ENCODE measurements at places on chromosomes 1 and 21.

- DNase-seq: no peak
Observed at GRCh38 chr1:11046270-11046566, 821 bp downstream of the MASP2 start.

DNA sequence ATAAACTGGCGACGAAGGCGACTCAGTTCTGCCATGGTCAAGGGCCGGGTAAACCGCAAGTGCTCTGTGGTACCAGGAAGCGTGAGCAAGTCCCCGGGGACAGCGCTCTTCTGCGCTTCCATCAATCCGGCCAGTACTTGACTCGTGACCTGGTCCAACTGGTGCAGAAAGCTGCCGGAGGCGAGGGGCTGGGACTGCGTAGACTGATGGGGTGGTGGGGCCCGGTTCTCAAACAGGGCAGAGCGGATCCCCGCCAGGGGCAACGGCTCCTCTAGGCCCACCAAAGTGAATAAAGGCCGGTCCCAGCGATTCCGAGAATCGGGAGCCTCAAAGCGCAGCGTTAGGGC is 852 bp downstream of the KTI12 start:
- no peak for DNase-seq

DNA sequence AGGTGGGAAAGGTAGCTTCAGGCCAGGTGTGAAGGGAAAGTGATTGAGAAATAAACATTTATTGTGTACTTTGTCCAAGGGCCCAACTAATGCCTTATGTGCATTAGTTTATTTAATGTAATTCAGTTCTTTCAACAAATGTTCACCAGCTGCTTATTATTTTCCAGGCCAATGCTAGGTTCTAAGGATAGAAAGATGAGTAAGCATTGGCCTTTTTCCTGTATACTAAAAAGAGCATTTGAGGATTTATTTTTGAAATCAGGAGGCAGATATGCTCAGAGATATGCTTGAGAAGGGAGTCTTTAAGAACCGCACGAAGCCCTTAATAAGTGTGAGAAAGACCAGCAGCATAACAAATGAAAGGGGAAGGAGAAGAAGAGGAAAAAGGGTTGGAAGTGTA is 32.0 kb downstream of the CLCA1 start:
- DNase-seq: no peak

DNA sequence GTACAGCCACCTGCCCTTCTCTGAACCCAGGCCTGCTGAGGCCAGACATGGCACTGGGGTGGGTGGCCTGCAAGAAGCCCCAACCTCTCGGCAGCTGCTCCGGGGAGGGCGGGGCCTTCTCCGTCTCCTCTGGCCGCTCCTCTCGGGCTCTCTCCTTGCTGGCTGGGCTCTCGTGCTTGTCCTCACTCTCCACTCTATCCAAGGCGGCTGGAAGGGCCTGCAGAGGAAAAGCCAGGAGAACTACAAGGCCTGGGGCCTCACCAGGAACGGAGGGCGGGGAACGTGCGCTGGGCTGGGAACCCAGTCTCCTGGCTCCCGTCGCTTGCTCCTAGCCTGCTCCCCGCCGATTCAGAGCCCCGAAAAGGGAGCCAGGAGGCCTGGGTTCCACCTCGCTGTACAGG is 59.1 kb downstream of the CHD5 start:
- no peak for DNase-seq

DNA sequence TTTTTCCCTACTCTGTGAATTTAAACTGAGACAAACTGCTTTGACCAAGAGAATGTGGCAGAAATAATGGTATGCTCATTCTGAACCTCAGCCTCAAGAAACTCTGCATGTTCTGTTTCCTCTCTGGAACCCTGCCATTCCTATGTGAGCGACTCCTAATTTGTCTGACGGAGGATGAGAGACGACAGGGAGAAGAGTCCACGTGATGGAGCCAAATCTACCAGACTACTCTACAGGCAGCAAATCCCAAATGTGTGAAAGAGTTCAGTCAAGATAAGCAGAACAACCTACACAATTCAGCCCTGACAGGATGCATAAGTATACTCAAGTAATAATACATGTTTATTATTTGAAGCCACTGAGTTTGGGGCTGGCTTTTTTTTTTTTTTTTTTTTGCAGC is 153.5 kb downstream of the DPYD start:
- no peak for DNase-seq

GRCh38 chr21:35525443-35525842 is 476.3 kb upstream of the RUNX1 start:
- no peak for DNase-seq

DNA sequence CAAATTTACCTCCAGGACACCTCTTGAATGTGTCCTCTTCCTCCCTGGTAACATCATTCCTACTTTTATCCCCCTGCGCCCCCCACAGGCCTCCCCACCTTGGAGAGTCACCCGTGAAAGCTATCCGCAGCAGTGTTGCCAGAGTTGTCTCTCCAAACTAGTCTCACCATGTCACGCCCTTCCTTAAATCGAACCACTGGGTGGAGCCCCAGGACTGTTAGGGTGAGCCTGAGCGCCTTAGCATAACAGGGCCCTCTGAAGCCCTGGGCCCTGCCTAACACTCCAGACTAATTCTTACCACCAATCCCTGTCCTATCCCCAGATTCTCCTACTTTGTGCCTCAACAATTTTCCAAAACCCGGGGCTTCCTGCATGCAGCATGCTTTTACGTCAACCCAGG is 35.0 kb downstream of the HSD3B2 start:
- no peak for DNase-seq

DNA sequence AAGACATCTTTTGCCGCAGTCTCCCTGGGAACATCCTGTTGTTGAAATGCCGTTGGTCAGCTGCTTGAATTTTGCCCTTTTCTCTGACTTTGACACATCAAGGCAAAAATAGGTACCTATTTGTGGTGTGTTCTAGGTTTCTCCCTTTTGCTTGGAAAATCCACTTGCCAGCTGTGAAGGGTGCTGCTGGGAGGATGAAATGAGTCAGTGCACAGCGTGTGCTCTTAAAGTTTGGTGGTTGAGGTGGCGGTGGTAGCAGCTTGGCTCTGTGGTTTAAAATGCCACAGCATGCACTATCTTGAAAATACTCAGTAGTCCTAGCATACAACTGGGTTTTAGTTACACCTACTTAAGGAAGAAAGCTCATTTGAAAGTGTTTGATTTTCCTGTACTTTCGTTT is 183.8 kb downstream of the DHRS3 start:
- DNase-seq: peak; percentile 45

- DNase-seq: no peak
Observed at GRCh38 chr1:156660752-156661112, 16.5 kb downstream of the NES start.

- DNase-seq: no peak
Observed at GRCh38 chr1:23895082-23895481, 18.1 kb downstream of the CNR2 start.

DNA sequence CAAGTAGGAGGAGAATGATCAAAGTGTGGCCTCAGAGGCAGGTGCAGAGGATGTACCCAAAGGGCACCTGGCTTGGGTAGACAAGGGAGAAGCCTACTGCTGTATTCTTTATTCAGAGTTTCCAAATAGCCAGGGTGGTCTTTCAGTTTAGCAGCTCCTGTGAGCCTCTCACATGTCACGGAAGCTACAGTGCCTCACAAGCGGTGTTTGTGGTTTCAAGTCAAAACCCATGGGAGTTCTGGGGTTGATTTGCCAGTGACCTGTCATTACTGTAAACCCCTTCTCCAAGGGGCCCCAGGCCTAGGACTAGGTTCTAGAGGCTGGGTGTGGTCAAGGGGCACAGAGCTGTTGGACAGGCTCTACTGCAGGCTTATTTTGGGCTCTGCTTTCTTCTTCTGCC is 10.2 kb upstream of the IL10 start:
- no peak for DNase-seq

- DNase-seq: no peak
Observed at GRCh38 chr1:107432108-107432507, 291.3 kb downstream of the NTNG1 start.

GRCh38 chr1:154466921-154467417 is 35.0 kb upstream of the TDRD10 start:
- no peak for DNase-seq

GRCh38 chr1:178664278-178664677 is 60.8 kb upstream of the RALGPS2 start:
- DNase-seq: no peak

DNA sequence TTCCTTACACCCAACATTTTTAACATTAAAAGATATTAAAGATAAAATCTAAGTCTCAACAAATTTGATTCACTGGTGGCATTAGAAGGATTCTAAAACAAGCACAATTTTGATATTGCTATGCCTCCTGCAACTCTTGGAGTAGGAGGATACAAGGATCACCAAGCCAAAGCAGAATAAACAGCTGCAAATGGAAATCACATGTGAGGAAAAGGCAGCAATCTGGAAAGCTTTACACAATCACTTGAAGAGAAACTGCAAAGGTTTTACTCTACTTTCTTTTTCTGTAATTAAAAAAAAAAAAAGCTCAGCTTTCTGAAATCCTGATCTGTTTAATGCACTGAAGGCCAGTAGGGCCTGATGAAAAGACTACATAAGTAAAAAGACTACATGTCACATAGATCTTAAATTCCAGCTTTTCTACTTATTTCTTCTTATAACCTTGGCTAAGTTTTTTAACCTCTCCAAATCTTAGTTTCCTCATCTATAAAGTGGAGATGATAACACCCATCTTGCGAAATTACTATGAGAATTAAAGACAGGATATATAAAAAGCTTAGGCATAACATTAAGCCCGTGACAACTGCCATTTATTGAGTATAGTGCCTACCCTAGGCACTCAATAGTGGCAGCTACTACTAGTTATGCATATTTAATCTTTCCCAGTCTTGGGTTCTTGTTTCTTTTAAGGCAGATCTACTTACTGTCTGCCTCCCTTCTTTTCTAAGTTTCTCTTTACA is 73.5 kb downstream of the EPS15 start:
- no peak for DNase-seq

DNA sequence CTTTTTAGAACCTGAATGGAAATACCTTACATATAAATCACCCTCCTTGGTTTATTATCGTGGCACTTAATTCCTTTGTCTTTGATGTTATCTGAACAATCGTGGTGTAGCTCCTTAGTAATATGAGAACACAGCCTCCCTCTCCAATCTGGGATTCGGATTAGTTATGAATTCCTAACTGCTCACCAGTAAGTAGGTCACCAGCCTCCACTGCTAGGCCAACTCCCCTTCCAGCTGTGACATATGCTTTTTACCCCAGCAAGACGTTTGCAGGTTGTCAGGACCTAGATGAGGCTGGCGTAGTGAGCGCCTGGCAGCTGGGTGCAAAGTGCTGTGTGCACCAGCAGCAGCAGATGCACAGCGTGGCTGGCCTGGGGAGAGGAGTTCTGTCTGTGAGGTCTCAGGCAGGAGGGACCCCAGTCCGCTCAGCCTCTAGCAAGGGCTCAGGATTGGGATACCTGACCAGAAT is 38.2 kb downstream of the NTPCR start:
- no peak for DNase-seq

DNA sequence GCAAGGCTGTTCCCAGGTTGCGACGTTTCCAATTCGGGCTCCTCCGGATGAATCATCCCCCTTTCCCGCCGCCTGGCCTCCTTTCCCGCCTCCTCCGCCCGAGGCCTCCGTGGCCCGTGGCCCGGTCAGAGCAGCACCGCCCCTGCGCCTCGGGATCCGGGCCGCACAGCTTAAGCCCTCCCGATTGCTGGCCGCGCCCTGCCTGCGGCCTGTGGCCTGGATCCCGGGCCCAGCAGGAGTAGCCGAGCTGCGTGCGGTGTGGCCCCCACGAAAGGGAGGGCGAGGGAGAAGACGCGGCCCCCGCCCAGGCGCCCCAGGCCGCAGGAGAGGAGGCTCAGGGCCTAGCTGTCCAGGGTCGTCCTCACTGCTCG is 1.0 kb downstream of the TMEM200B start:
- DNase-seq: no peak

DNA sequence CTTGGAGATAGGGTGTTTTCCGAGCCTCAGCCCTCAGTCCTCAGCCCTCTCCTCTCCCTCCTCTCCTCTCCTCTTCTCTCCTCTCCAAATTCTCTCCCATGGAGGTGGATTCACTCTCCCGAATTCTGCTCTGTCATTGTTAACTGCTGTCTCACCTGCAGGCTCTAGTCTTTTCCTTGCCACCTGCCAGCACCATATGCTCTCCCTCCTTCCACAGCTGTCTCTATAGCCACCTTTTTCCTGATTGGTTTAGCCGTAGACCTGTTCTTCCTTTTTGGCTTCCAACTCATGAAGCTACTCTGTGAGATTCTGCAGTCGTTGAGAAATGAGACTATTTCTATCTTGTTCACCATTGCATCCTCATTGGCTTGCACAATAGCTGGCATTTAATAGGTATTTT is 19.7 kb downstream of the COG2 start:
- no peak for DNase-seq
